ENCODE measurements at places on chromosomes 12 and 14. TPM values are rescaled to one million over a fixed set of nuclear protein-coding genes. Genes with fewer than 3 reads are reported as not detected.
A peak's percentile ranks its signal among the peaks of the same experiment; 100 is the strongest.

DNA sequence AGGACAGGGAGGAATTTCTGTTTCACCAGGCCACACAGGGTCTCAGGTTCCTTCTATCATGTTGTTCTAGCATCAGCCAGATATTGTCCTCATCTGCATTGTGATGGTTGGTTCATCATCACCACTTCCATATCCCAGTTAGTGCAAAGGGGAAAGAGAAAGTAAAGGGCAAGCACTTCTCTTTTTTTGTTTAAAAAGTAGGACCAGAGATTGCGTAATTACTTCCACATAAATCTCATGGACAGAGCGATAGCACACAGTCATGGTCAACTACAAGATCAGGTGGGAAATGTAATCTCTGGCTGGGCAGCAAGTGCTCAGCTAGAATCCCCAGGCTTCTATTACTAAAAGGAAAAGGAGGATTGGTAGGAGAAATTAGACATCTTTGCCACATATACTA lies 155.1 kb downstream of the KIF21A start:
- no peak overlapping the region for H3K27ac ChIP-seq
- H3K27me3 ChIP-seq, result no peaks in the 10 kb centered on the region
- no peak for DNase-seq
- no peak overlapping the region for H3K4me3 ChIP-seq
- no peaks in the 10 kb centered on the region for H3K4me1 ChIP-seq

GRCh38 chr12:53961025-53961761 lies 6.5 kb downstream of the HOXC12 start:
- H3K4me3 ChIP-seq, result no peak overlapping the region
- no peak overlapping the region for H3K27ac ChIP-seq

DNA sequence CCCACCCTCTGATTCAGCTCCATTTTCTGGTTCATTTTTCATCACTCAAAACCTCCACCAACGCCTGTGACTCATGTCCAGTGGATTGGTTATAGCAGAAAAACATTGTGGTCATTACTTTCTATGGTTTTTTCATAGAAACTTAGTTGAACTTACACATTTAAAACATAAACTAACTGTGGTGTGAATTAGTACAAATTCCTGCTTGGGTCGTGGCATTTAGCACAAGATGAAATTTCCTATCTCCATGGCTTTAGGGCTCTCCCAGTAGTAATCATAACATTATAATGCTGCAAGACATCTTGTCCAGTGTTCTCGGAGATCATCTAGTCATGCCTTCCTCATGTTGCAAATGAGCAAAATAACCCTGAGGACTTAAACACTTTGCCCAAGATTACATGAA lies 7.1 kb downstream of the RNASE7 start:
- no peak for DNase-seq

- peaks cover 29% of the 10 kb centered on the region for H3K4me1 ChIP-seq
- no peaks in the 10 kb centered on the region for H3K27me3 ChIP-seq
- H3K27ac ChIP-seq, result peak overlapping the region; percentile 51
Observed at GRCh38 chr12:67783393-67783792, 134.8 kb downstream of the DYRK2 start.

DNA sequence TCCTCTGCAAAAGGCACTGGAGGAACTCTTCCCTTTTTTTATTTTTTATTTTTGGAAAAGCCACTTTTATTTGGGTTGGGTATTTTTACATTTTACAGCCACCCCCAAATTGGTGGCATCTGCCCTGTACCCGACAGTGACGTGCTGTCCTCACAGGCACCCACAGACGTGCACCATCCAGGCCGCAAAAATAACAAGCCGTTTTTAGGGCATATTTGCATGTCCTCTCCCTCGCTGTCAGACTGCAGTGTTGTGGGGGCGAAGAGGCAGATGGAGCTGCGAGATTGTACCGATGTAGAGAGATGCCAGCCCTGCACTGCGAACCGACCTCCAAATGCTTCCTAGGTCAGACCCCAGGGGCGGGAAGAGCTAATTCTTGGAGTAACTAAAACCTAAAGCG lies 12.2 kb downstream of the JDP2 start:
- H3K27ac ChIP-seq, result no peak overlapping the region
- H3K36me3 ChIP-seq, result peaks cover 78% of the 10 kb centered on the region
- DNase-seq, result no peak
- H3K4me1 ChIP-seq, result peaks cover 93% of the 10 kb centered on the region

DNA sequence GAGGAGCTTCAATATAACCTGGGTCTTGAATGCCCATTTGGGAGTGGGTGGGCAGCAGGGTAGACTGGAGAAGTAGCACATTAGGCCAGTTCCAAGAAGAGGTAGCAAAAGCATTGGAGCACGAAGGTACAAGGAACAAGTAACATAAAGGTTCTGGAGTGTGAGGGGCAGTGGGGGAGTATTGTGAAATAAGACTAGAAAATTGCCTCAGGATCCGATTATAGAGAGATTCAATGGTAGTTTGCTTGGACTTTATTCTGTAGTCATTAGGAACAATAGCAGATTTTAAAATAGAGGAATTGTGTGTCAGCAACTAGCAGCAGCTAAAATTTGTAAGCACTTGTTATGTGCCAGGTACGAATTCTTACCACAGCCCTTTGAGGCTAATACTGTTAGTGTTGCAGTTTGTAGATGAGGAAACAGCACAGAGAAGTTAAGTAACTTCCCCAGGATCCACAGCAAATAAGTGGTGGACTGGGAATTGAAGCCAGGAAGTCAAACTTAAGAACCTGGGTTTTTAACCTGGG lies 61.8 kb downstream of the PPFIBP1 start:
- peaks cover 94% of the 10 kb centered on the region for H3K4me1 ChIP-seq
- no peak overlapping the region for H3K4me3 ChIP-seq
- no peaks in the 10 kb centered on the region for H3K27me3 ChIP-seq
- peaks cover 3% of the 10 kb centered on the region for H3K36me3 ChIP-seq
- no peak for DNase-seq

- H3K36me3 ChIP-seq, result no peaks in the 10 kb centered on the region
- H3K27ac ChIP-seq, result no peak overlapping the region
- H3K4me3 ChIP-seq, result no peak overlapping the region
- peaks cover 42% of the 10 kb centered on the region for H3K27me3 ChIP-seq
- no peak for DNase-seq
- no peaks in the 10 kb centered on the region for H3K4me1 ChIP-seq
Observed at GRCh38 chr12:7645395-7646177, 20.1 kb downstream of the APOBEC1 start.

GRCh38 chr14:27387463-27387862 lies 789.6 kb upstream of the NOVA1 start:
- no peaks in the 10 kb centered on the region for H3K4me1 ChIP-seq
- no peak for DNase-seq
- no peaks in the 10 kb centered on the region for H3K36me3 ChIP-seq

DNA sequence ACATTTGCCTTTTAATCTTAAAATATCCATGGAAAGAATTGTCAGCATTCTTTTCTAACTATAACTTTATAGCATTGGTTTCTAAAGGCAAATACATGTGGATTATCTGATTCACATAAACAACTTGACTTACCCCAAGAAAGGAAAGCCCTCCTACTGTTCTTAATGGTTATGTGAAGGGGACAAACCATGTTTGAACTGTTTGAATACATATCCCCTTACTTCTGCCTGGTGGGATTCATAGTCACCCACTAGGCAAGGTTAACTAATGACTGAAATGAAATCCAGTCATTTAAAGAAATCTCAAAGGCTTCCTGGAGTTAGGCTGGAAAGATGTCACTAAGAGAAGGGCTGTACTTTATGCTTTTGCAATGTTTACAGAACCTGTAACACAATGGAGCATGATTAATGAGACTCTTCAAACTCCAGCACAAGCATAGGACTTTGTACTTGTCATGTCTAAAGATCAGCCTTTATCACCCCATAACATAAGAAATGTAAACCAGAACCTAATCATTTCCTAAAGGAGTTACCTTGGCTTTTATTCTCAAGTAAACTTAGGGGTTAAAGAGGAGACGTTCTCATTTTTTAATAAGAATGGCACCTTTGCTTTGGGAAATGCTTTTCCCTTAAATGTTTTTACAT lies 10.2 kb upstream of the FLRT2 start:
- no peaks in the 10 kb centered on the region for H3K27me3 ChIP-seq
- no peak overlapping the region for H3K4me3 ChIP-seq
- no peaks in the 10 kb centered on the region for H3K36me3 ChIP-seq
- H3K27ac ChIP-seq, result no peak overlapping the region
- no peak for DNase-seq
- H3K4me1 ChIP-seq, result no peaks in the 10 kb centered on the region

GRCh38 chr12:93841671-93842070 lies 164.5 kb downstream of the CRADD start:
- no peak overlapping the region for H3K27ac ChIP-seq
- no peaks in the 10 kb centered on the region for H3K36me3 ChIP-seq
- no peak for DNase-seq
- H3K27me3 ChIP-seq, result no peaks in the 10 kb centered on the region

GRCh38 chr12:82723891-82724290 lies 37.2 kb downstream of the TMTC2 start:
- H3K4me3 ChIP-seq, result no peak overlapping the region
- H3K27ac ChIP-seq, result no peak overlapping the region
- no peaks in the 10 kb centered on the region for H3K4me1 ChIP-seq
- DNase-seq, result no peak
- H3K36me3 ChIP-seq, result no peaks in the 10 kb centered on the region

DNA sequence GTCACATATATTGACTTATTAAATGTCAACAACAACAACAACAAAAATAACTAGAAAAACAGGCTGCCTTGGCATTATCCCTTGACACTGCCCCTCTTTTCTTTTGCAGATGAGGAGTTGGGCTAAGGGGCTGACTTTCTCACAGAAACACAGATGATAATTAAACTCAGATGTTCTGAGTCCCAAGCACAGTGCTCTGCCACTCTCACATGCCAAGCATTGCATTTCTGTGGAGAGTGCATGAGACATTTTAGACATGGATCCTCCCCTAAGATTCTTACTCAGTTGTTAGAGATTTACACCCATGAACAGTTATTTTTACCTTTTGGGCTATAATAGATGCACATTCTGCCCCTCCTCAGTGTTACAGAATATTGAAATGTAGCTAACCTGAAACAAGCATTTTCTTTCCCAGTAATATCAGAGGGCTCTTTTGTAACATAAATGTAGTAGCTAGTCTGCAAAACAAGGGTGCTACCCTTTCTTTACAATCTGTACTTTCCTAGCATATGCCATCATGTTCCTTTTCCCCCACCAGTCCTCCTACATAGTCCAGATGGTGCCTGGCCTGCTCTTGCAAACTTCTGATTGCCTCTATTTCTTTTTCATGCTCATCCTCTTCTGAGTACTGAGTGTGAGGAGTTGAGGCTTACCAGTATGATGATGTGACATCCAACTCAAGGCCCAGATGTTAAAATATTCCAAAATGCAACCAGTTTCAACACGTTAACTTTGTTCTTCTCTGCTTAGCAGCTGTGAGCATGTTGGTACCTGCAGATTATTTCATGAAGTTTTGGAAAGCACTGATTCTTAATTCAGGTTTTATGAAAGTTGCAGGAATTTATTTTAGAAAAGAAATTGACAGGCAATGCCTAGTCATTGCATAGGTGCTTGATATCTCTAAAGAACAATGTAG lies 125.0 kb upstream of the ATP2B1 start:
- H3K4me3 ChIP-seq, result no peak overlapping the region
- no peaks in the 10 kb centered on the region for H3K4me1 ChIP-seq
- H3K27me3 ChIP-seq, result peaks cover 76% of the 10 kb centered on the region
- DNase-seq, result no peak
- no peaks in the 10 kb centered on the region for H3K36me3 ChIP-seq

DNA sequence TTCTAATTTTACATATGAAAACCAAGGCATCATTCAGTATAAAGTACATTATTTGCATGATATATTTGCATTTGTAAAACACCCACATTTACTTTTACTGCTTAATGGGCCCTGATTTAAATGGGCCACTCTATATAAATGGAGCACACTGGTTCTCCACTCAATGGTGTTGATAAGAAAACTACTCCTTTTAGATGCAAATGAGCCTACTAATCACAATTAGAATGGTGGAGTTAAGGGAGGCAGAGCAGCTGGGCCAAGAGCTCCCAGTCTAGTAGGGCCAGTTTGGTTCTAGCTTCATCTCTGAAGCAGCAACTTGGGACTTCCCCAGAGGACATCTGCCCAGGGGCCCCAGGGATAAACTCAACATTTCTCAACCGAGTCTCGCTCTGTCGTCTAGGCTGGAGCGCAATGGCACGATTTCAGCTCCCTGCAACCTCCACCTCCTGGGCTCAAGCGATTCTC lies 120.7 kb downstream of the FOXN3 start:
- H3K27ac ChIP-seq, result no peak overlapping the region
- no peak for DNase-seq
- peaks cover 61% of the 10 kb centered on the region for H3K4me1 ChIP-seq
- H3K27me3 ChIP-seq, result no peaks in the 10 kb centered on the region
- no peaks in the 10 kb centered on the region for H3K36me3 ChIP-seq
- H3K4me3 ChIP-seq, result no peak overlapping the region

- no peaks in the 10 kb centered on the region for H3K27me3 ChIP-seq
- no peak overlapping the region for H3K27ac ChIP-seq
- no peaks in the 10 kb centered on the region for H3K4me1 ChIP-seq
- H3K4me3 ChIP-seq, result no peak overlapping the region
- DNase-seq, result no peak
Observed at GRCh38 chr12:58487678-58488161, 432.6 kb downstream of the LRIG3 start.

- H3K27ac ChIP-seq, result peak overlapping the region; percentile 86
- no peak overlapping the region for H3K4me3 ChIP-seq
- peaks cover 97% of the 10 kb centered on the region for H3K4me1 ChIP-seq
- no peaks in the 10 kb centered on the region for H3K36me3 ChIP-seq
Observed at GRCh38 chr12:2332947-2333346, 280.2 kb downstream of the CACNA1C start.

DNA sequence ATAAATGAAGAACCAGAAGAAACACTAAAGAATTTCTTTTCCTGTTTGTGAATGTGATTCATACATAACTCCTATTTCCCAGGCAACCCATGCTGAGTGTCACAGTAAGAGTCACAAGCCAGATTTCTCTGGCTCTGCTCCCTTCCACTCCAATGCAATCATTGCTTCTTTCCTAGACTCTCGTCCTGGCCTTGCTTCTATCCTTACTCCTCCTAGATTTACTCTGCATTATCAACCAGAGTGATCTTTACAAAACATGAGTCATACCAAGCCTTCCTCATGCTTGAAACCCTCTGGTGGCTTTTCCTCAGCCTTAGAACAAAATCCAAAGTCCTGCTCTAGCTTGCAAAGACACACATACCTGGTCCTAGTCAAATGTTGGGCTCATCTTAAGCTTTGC lies 13.3 kb downstream of the IL22 start:
- no peak overlapping the region for H3K4me3 ChIP-seq
- DNase-seq, result no peak
- peaks cover 36% of the 10 kb centered on the region for H3K4me1 ChIP-seq
- H3K27ac ChIP-seq, result no peak overlapping the region

GRCh38 chr14:65803885-65804284 lies 391.4 kb downstream of the FUT8 start:
- H3K27ac ChIP-seq, result no peak overlapping the region
- H3K4me3 ChIP-seq, result no peak overlapping the region
- H3K4me1 ChIP-seq, result no peaks in the 10 kb centered on the region
- H3K36me3 ChIP-seq, result no peaks in the 10 kb centered on the region
- peaks cover 13% of the 10 kb centered on the region for H3K27me3 ChIP-seq

The PTPN21 gene
- total RNA-seq, result 42.3 TPM

The PRR4 gene
- total RNA-seq, result 1.2 TPM

The STXBP6 gene
- total RNA-seq, result 21.7 TPM

The ACOT6 gene
- total RNA-seq, result not detected

The FOXG1 gene
- total RNA-seq, result not detected

The OGFOD2 gene
- 14.9 TPM for total RNA-seq

The SERPINA12 gene
- not detected for total RNA-seq

The OLR1 gene
- total RNA-seq, result 0.55 TPM

The RND1 gene
- 0.47 TPM for total RNA-seq

The KRT6B gene
- total RNA-seq, result not detected

The MSI1 gene
- total RNA-seq, result 4.8 TPM

The MGST1 gene
- 15.2 TPM for total RNA-seq

The SYCP3 gene
- total RNA-seq, result not detected

The TNFAIP2 gene
- 40.1 TPM for total RNA-seq

The SRRM4 gene
- total RNA-seq, result 0.19 TPM

The TAS2R10 gene
- total RNA-seq, result not detected

The RNASE12 gene
- not detected for total RNA-seq

Measured in left ventricle myocardium inferior (tissue), 1 donor.